ENCODE measurements at places on chromosomes 1 and 21. TPM values are rescaled to one million over a fixed set of nuclear protein-coding genes. Genes with fewer than 3 reads are reported as not detected.
A peak's percentile ranks its signal among the peaks of the same experiment; 100 is the strongest.

- DNase-seq: no peak
Observed at GRCh38 chr21:41316200-41317062, at the start of gene FAM3B. Gene FAM3B, plus strand, starts transcription at chr21:41316801. Its CDS starts 79 bp downstream, at chr21:41316880.

- DNase-seq: no peak
Observed at GRCh38 chr1:22490309-22490708, 38.7 kb downstream of the ZBTB40 start.

DNA sequence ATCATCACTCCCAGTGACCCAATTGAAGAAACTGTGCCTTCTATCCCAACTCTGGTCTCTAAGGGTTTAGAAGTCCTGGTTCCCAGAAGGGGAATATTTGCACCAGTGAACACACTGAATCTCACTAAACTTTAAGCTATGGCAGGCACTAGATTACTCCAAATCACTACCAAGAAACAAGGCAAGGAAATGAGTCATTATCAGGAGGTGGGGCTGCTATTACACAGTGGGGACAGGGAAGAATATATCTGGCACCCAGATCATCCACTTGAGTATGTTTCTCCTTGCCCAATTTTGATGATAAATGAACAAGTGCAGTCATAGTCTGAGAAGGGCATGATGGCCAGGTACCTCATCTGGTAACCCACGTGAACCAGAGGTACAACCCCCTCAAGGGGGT, 7.0 kb downstream of the MRPL9 start:
- DNase-seq: no peak

DNA sequence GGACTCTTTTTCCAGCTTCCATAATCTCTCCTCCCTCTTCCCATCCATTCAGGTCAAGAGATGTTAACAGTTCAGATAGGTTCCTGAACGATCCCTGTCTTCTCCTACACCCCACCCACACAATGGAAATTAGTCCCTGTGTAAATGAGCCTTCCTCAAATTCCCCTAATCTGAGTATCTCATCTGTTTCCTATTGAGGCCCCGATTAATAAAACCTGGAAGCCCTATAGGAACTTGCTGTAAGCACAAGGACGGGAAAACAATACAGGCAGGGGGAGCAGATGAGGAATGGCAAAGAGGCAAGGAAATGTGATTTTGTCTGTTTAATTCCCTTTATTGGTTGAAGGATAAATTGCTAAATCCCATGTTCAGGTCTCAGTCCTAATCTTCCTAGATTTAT, 7.1 kb upstream of the GPX7 start:
- no peak for DNase-seq

GRCh38 chr21:31725202-31725839, 6.6 kb downstream of the SCAF4 start:
- DNase-seq: no peak

GRCh38 chr1:170791941-170792340, 128.0 kb downstream of the PRRX1 start:
- no peak for DNase-seq

GRCh38 chr1:205026181-205026580, 16.8 kb upstream of the CNTN2 start:
- no peak for DNase-seq

- DNase-seq: no peak
Observed at GRCh38 chr1:244322791-244323521, 128.8 kb downstream of the ADSS2 start.

DNA sequence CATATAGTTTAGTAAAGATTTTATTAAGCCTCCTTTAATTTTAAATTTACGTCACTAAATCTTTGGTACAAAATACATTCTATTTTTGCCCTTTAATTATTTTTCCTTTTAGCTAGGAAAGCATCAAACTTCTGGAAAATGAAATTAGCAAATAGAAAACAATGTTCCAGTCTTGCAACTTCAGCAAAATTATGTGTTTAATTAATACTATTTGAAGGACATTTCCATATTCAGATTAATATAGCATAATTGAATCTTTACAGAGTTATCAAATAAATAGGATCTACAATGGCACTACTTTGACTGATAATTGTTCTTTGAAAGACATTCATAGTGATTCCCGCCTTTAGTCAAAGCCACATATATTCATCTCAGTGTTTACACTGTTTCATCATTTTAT, 904.2 kb downstream of the KCNT2 start:
- no peak for DNase-seq

GRCh38 chr1:89953131-89953626, 41.7 kb upstream of the ZNF326 start:
- no peak for DNase-seq

- no peak for DNase-seq
Observed at GRCh38 chr1:28835237-28835650, 23.3 kb downstream of the OPRD1 start.

- DNase-seq: peak; percentile 90
Observed at GRCh38 chr1:34786521-34787325, 5.7 kb downstream of the GJB3 start.

Gene RHBDL2
- total RNA-seq: 1.2 TPM

Gene CD1E
- not detected for total RNA-seq

Gene C1orf167
- total RNA-seq: 2.3 TPM

Gene ZNHIT6
- 21.0 TPM for total RNA-seq

Data from posterior vena cava (tissue), 2 donors.